ENCODE measurements at places on chromosomes 3 and 15. TPM values are rescaled to one million over a fixed set of nuclear protein-coding genes. Genes with fewer than 3 reads are reported as not detected.

Gene PEAK1
- 1.8 TPM for polyA plus RNA-seq

Gene ERC2
- polyA plus RNA-seq = 1.4 TPM

Gene ANKUB1
- not detected for polyA plus RNA-seq

Gene MAGEL2
- 0.72 TPM for polyA plus RNA-seq

Gene ZBTB38
- 11.2 TPM for polyA plus RNA-seq

Gene EXD1
- polyA plus RNA-seq = not detected

Gene ONECUT1
- polyA plus RNA-seq = 36.2 TPM

Gene ATR
- 15.4 TPM for polyA plus RNA-seq
